GM12891 (cell line): ENCODE measurements at places on chromosomes 3 and 15.

DNA sequence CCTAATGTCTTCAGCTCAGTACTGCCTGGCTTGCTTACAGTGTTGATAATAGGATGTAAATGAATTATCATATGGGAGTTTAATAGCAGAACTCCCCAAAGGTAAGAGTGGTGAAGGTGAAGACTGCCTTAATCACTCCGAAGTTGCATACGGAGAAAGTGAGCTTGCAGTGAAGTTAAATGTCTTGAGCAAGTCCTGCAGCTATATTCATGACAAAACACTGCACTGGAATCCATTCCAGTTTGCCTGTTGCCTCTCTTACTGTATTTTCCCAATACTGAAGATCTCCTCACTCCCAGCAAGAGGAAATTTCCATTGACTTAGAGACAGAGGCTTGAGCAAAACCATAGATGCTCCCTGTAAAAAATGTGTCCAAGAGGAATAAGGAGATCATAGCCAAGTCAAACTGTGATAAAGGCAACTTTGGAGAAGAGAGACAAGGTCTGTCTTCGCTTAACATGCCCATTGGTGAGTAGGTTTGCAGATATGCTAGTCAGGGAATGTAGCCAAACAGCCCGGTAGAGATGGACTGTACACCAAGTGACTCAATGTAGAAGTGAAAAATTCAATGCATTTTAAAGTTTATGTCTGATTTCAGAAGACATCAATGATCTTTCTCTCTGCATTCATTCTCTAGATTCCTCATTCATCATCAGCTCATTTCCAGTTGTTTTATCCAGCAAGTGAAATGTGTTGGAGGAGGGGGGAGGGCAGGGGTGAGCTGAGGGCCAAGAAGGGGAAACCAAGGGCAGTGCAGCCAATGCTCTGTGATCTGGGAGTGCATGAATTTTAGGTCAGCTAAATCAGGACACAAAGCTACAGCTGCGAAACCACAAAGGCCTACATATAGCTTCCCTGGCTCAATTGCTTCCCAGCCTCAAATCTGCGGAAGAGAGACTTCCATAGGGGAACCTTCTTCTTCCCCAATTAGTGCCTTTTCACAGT is 667.1 kb upstream of the NR2F2 start:
- DNase-seq = no peak

- no peak for DNase-seq
Measured at GRCh38 chr3:24290596-24290995, 204.1 kb downstream of the THRB start.

DNA sequence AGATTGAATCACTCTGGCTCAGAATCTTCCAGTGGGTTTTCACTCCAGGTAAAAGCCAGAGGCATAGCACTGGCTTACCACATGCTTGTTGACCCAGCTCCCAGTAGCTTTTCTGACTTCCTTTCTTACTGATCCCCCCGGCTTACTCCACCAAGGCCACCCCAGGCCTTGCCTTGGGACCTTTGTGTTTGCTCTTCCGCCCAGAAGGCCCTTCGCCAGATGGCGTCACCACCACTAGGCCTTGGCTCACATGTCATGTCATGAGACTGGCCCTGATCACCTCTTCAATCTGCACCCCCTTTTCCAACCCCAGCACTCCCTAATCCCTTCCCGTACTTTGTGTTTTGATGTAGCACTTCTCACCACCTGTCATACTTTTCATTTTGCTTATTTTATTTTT is 98.5 kb upstream of the UMPS start:
- no peak for DNase-seq

GRCh38 chr3:22861426-22861825 is 341.7 kb upstream of the UBE2E2 start:
- no peak for DNase-seq

- no peak for DNase-seq
Measured at GRCh38 chr3:173983343-173983742, 585.8 kb downstream of the NLGN1 start.

- no peak for DNase-seq
Measured at GRCh38 chr3:194265505-194265892, 85.6 kb downstream of the CPN2 start.

DNA sequence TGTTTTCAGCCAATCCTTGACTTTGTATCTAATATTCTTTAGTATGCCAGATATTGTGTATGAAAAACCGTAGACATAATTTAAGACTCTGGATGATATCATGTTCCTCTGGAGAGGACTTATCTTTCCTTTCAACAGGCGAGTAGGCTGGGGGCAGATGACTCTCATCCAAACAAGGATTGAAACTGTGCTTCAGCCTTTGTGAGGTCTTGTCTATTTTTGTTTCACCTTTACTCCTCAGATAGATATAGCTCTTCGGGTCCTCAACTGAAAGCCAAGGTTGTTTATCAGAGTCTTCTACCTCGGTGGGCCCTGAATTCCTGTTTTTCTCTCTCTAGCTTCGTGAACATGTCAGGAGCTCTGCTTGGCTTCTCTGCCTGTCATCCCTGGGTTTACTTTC is 66.0 kb downstream of the C3orf20 start:
- no peak for DNase-seq

- no peak for DNase-seq
Measured at GRCh38 chr3:42505128-42505848, 2.8 kb downstream of the VIPR1 start.

DNA sequence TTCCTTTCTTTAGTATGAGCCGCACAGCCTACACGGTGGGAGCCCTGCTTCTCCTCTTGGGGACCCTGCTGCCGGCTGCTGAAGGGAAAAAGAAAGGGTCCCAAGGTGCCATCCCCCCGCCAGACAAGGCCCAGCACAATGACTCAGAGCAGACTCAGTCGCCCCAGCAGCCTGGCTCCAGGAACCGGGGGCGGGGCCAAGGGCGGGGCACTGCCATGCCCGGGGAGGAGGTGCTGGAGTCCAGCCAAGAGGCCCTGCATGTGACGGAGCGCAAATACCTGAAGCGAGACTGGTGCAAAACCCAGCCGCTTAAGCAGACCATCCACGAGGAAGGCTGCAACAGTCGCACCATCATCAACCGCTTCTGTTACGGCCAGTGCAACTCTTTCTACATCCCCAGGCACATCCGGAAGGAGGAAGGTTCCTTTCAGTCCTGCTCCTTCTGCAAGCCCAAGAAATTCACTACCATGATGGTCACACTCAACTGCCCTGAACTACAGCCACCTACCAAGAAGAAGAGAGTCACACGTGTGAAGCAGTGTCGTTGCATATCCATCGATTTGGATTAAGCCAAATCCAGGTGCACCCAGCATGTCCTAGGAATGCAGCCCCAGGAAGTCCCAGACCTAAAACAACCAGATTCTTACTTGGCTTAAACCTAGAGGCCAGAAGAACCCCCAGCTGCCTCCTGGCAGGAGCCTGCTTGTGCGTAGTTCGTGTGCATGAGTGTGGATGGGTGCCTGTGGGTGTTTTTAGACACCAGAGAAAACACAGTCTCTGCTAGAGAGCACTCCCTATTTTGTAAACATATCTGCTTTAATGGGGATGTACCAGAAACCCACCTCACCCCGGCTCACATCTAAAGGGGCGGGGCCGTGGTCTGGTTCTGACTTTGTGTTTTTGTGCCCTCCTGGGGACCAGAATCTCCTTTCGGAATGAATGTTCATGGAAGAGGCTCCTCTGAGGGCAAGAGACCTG is 13.2 kb downstream of the GREM1 start:
- DNase-seq = no peak

GRCh38 chr3:64150623-64151207 is 74.6 kb downstream of the PRICKLE2 start:
- no peak for DNase-seq

GRCh38 chr3:43699864-43700263 is 9.1 kb downstream of the ABHD5 start:
- DNase-seq = peak; percentile 7

DNA sequence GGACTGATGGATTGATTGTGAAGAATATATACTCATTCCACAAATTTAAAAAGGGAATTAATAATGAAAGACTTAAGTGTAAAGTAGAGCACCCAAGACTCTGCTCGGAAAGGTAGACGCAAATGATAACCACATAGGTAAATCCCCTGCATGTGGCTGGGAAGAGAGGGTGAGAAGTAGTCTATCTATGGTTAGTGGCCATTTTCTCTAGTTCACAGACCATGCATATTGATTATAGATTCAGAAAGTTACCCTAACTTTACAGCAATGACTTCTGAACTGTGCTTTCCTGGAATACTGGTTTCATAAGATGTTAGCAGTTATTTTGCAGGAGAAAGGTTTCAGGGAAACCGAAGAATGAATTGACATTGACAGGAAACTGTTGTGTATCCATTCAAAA is 51.7 kb downstream of the CASR start:
- no peak for DNase-seq

DNA sequence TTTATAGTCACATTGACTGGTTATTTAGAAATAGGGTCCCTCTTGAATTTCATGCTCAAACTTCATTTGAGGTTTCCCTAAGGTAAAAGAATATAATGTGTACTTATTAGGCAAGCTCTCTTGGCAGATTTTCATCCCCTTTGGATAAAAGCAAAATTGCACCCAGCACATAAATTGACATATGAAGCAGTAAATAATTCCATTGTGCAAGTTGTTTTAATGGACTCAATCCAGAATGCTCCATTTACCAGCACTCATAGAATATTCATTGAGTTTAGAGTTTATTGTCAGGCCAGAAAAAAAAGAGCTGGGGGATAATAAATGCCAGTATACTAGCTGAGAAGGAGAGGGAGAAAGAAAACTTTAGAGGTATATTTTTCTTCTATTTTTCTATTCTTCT is 136.8 kb downstream of the TPRG1 start:
- no peak for DNase-seq

GRCh38 chr3:61853912-61854311 is 292.5 kb downstream of the PTPRG start:
- DNase-seq = no peak
